ENCODE measurements at places on chromosomes 6 and 20. TPM values are rescaled to one million over a fixed set of nuclear protein-coding genes. Genes with fewer than 3 reads are reported as not detected.

The PPP1R3G gene
- total RNA-seq = 1.8 TPM

The TEAD3 gene
- total RNA-seq = 9.2 TPM

The TFAP2D gene
- not detected for total RNA-seq

The CRISP2 gene
- total RNA-seq = not detected

The SGK2 gene
- not detected for total RNA-seq

The HTR1E gene
- not detected for total RNA-seq

The TCF21 gene
- total RNA-seq = 0.20 TPM

The DEF6 gene
- 0.37 TPM for total RNA-seq

The WFDC9 gene
- not detected for total RNA-seq

The POM121L2 gene
- not detected for total RNA-seq

All from subcutaneous preadipocyte (primary cell).